ENCODE measurements at places on chromosomes 12 and 14.
A peak's percentile ranks its signal among the peaks of the same experiment; 100 is the strongest.

DNA sequence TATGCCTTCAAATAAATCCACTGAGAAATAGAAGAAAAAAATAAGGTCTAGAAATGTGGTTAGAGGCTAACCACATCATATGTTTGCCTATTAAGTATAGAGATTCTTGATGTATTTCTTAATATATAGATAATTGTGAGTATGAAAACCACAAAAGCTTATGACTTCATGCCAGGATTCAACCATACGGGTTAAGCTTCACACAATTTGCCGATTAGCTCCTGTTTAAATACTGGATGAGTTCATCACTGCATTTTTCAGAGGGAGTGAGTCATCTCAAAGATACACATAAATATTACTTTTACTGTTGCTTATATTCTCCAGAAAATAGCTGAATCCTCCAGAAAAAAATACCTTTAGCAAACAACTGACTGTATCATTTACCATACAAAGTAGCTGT is 79.6 kb downstream of the RPL10L start:
- DNase-seq: no peak

- no peak for DNase-seq
Observed at GRCh38 chr12:1277905-1278304, 286.9 kb downstream of the ERC1 start.

GRCh38 chr12:28742791-28743190 is 406.3 kb upstream of the FAR2 start:
- no peak for DNase-seq

GRCh38 chr12:31874961-31875608 is 84.1 kb upstream of the RESF1 start:
- DNase-seq: peak; percentile 49
